ENCODE measurements at places on chromosomes 3 and 15.
A peak's percentile ranks its signal among the peaks of the same experiment; 100 is the strongest.

DNA sequence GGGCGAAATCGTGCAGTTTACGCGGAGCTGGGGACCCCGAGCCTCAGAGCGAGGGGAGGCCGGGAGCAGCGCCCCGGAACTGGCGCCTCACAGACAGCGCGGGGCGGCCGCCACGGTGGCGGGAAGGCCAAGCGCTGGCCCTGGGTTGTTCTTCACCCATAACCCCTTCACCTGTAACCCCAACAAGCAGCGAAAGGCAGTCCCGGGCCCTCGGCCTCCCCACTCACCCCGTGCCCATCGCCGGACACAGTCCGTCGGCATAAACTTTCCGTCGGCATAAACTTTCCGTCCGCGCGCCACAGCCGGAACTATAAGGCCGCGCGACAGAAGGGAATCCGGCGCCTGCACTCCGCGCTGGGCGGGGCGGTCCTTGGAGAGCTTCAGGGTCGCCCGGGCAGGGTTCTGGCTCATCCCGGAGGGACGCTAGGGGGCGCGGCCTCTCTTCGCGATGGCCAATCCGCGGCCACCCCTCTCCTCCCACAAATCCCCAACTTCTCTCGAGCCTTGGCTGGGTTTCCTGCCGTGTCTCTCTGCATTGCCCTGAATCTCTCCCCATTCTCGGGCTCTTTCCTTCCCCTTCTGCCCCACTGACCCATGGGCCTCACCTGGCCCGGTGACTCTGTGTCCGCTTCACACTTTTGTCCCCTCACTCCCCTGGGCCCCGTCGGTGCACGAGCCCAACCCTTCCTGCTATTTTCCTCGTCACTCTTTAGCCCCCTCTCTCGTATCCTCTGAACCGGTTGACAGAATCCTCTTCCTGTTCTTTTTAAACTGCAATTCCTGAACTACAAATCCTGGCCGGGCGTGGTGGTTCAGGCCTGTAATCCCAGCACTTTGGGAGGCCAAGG, at the start of gene INTS14:
TSS of gene INTS14 (minus strand) at position 261 of the 848 bp plus-strand sequence. CDS start 3,751 bp downstream, outside the sequence.
- peak; percentile 91 for DNase-seq

DNA sequence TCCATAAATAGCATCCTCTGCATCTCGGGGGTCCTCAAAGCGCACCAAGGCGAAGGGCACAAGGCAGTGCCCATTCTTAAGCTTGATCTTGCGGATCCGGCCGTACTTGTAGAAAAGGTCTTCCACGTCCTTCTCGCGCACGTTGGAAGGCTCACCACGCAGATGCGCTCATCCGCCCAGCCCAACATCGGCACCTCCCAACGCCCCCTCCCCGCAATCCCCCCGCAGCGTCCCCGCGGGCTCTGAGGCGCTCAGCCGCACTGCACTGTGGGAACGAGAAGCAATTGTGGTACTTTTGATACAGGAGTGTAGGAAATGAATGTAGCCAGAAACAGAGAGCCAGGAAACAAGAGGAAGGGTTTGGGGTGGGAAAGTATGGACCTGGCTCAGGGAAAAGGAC, 17.5 kb downstream of the AP3B2 start:
- DNase-seq: no peak

DNA sequence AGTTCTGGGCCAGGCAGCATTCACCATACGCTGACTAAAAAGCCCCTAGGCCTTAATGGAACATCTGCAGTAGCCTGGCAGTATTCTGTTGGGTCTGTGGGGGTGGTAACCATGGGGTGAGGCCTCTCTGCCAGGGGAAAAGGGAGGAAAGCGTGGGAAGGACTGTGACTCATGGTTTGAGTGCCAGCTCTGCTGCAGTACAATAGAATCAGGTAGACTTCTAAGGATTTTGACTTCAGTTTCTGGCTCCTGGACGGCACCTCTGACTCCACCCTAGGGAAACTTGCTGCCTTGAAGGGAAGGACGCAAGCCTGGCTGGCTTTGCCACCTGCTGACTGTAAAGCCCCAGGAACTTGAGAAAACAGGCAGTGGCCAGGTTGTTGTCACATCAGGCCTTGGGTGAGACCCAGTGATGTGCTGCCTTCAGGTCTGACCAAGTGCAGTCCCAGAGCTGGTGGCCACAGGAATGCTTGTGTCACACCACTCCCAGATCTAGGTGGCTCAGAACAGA, 148.6 kb downstream of the SUCNR1 start:
- no peak for DNase-seq

GRCh38 chr15:68679961-68680371, 101.2 kb downstream of the CORO2B start:
- no peak for DNase-seq

GRCh38 chr15:73800662-73801345, 47.7 kb upstream of the INSYN1 start:
- DNase-seq: peak; percentile 71

DNA sequence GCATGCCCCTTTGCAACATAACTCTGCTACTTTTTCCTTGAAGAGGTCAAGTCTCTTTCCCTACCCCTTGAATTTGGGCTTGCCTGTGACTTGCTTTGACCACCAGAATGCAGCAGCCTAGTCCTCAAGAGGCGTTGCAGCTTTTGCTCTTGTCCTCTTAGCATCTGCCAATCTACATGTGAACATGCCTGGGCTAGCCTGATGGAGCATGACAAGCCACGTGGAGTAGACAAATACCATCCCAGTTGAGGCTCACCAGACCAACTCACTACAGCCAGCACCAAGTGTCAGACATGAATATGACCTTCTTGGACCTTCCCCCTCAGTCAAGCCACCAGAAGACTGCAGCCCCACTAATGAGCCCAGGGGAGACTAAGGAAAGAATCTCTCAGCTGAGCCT, 32.9 kb downstream of the AMOTL2 start:
- no peak for DNase-seq

GRCh38 chr3:108453565-108453964, 56.8 kb downstream of the MYH15 start:
- no peak for DNase-seq

DNA sequence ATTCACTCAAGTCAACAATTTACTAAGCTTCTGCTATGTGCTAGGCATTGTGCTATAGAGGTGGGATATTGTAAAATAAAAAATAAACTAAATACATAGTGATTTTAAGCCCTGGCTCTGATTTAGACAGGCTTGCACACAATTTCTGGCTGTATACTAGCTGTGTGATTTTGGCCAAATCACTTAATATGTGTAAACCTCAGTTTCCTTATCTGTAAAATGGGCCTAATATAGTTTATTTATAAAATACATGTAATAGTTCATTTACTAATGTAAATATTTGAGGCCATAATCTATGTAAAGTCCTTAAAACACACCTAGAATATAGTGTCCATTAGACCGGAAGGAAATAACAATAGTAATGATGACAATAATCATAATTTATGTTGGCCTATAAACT, 363.1 kb downstream of the CLSTN2 start:
- no peak for DNase-seq

DNA sequence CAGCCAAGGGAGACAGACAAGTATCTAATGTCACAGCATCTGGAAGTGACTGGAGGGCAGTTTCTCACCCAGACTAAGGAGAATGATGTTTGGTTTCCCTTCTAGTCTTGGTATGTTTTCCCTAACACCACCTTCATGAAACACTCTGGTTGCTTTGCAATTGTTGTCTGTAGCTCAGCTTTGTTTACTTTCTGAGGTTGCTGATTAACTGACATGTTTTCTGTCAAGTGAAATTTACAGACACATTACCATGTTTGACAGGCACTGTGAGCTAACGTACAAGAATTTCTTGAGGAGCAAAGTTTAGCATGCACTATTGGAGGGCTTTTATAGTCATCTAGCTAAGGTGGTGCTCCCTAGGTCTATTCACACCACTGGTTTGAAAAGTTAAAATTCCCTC, 131.6 kb upstream of the NECTIN3 start:
- no peak for DNase-seq

- DNase-seq: no peak
These were observed 100.3 kb downstream of the ZIC1 start for GRCh38 chr3:147509448-147509847.

- DNase-seq: no peak
These were observed 66.8 kb upstream of the ALDH1A3 start for GRCh38 chr15:100812802-100813201.

- DNase-seq: peak; percentile 61
These were observed 192.9 kb upstream of the CADPS start for GRCh38 chr3:63067999-63068645.

- DNase-seq: no peak
These were observed 141.4 kb upstream of the SLC6A11 start for GRCh38 chr3:10674578-10674977.

- DNase-seq: no peak
These were observed 25.0 kb downstream of the TCAIM start for GRCh38 chr3:44363591-44363990.

GRCh38 chr3:179265875-179266274, 15.0 kb upstream of the KCNMB3 start:
- no peak for DNase-seq

DNA sequence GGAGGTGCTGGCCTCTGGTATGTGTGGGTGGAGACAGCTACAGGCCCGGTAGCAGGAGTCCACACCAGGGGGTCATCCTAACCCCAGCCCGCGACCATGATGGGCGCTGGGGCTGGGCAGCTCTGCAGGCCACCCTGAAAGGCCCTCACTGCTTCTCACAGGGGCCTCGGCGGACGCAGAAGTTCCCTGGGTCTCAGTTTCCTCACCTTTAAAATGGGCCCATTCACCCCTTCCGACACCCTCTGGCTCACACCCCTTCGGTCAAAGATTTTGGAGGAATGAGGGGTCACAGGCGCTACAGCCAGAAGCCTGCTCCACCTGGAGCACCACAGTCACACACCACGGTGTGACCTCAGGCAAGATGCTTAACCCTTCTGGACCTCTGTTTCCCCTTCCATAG, 8.0 kb downstream of the PLXND1 start:
- no peak for DNase-seq

DNA sequence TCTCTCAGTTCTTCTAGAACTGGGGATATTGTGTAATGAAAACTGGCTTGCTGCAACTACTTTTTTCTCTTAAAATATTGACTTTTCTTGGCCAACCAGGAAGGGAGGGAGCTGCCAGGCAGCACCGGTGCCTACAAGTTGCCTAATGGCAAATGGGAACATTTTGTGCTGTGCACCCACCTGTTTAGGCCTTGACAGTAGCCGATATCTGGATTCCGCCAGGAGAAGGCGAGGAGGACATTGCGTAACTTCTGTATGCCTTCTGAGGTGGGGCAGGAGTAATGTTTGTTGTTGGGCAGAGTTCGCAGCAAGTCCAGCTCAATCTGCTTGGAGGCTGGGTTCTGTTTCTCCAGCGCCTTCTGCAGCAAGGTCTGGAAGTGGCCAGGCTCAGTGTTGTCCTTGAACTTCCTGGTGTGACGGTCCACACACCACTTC, 64.9 kb downstream of the TBC1D2B start:
- DNase-seq: no peak

GRCh38 chr15:59976480-59977271, 27.4 kb upstream of the FOXB1 start:
- DNase-seq: no peak

GRCh38 chr3:9732080-9732739, 675 bp downstream of the BRPF1 start:
- DNase-seq: no peak

- no peak for DNase-seq
These were observed 3.0 kb upstream of the TJP1 start for GRCh38 chr15:29825227-29825626.

DNA sequence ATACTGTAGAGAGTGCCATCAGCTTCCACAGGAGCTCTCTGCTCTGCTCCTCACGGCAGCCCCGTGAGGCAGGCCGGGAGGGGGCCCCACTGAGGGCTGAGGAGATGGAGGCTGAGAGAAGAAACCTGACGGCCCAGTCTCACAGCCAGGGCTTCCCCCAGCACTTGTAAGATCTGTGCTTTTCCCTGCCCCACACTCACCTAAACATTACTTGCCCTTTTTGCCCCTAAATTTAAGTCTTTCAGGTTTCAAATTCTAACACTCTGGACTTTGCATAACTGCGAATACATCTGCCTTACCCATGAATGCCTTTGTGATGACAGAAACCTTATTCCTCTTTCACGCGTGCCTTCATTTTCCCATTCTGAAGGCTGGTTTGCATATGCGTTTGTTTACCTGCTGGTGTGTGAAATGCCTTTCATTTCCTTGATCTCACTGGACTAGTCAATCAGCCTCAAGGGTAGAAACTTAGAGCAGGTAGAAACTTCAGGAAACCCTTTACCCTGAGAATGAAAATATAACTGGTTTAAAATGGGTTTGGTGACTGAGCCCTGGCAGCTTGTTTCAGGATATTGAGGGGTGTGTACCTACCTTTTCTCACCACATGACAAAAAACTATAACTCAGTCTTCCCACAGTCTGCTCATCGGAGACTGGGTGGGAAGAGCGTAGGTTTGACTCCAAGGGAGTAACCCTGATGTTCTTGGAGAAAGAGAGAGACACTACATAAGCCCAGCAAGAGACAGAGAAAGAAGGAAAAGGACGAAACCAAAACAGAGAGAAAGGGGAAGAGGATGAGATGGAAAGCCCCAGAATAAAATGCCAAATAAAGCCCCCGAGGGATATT, 20.1 kb downstream of the SLC12A8 start:
- DNase-seq: no peak

DNA sequence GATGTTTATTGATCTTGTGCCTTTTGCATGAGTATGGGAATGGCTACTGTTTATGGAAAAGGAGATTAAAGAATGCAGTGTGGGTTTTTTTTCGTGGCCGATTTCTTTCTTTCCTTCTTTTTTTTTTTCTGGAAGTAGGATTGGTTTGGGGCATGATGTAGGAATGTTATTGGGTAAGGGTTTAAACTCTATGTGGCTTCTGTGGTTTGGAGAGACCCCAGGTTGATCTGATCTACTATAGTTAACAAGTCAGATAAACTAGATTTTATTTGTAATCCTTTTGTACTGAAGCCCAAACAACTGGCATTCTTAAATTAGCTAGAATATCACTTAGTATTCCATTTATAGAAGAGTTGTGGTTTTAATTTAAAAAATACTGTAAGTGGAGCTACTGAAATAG, 304.8 kb downstream of the LPP start:
- DNase-seq: peak; percentile 75

DNA sequence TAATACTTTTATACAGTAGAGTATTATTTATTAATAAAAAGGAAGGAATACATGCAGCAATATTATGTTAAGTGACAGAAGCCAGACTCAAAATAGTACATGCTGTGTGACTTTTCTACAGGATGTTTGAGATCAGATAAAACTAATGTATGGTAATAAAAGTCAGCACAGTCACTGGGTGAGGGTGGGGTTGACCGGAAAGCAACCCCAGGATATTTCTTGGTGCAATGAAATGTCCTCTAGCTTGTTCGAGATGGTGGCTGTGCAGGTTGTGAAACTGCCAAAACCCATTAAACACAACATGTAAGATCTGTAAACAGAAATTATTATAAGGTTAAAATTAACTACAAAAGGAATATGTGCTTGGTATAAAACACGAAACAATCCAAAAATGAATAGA, 20.8 kb upstream of the ALDH1L1 start:
- DNase-seq: no peak
